Gastrocnemius medialis (tissue), 4 donors: ENCODE measurements at places on chromosomes 1 and 21. TPM values are rescaled to one million over a fixed set of nuclear protein-coding genes. Genes with fewer than 3 reads are reported as not detected.
A peak's percentile ranks its signal among the peaks of the same experiment; 100 is the strongest.

DNA sequence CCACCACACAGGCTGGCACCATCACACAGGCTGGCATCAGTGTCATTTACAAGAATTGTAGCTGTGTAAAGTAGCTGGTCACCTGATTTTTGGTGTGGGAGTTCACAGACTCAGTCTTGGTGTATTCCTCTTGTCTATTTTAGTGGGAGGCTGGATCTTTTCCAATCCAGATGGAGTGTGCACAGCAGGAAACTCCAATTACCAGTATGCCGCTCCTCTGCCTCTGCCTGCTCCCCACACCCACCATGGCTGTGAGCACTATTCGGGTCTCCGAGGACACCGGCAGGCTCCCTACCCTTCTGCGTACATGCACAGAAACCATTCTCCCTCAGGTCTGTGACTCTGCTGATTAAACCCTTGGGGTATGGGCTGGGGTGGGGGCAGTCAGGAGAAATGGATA is 24.2 kb downstream of the TBX19 start:
- no peak for DNase-seq
- no peaks in the 10 kb centered on the region for H3K27me3 ChIP-seq
- no peaks in the 10 kb centered on the region for H3K4me1 ChIP-seq
- no peak overlapping the region for H3K27ac ChIP-seq

GRCh38 chr1:201791051-201791778 is 37.7 kb upstream of the IPO9 start:
- H3K27me3 ChIP-seq, result no peaks in the 10 kb centered on the region
- peaks cover 30% of the 10 kb centered on the region for H3K4me1 ChIP-seq
- no peaks in the 10 kb centered on the region for H3K36me3 ChIP-seq
- peak overlapping the region; percentile 60 for H3K27ac ChIP-seq
- H3K4me3 ChIP-seq, result no peak overlapping the region

- DNase-seq, result no peak
- peaks cover 23% of the 10 kb centered on the region for H3K4me1 ChIP-seq
- no peak overlapping the region for H3K4me3 ChIP-seq
- H3K27me3 ChIP-seq, result peaks cover 24% of the 10 kb centered on the region
Measured at GRCh38 chr1:1440262-1441001, 4.9 kb downstream of the VWA1 start.

GRCh38 chr1:177862916-177863315 is 106.9 kb downstream of the SEC16B start:
- no peak for DNase-seq
- H3K4me1 ChIP-seq, result peaks cover 12% of the 10 kb centered on the region
- H3K36me3 ChIP-seq, result no peaks in the 10 kb centered on the region
- H3K27ac ChIP-seq, result no peak overlapping the region

- DNase-seq, result no peak
- no peaks in the 10 kb centered on the region for H3K27me3 ChIP-seq
- peaks cover 3% of the 10 kb centered on the region for H3K4me1 ChIP-seq
- no peaks in the 10 kb centered on the region for H3K36me3 ChIP-seq
- no peak overlapping the region for H3K4me3 ChIP-seq
Measured at GRCh38 chr1:155834296-155834926, 22.6 kb downstream of the GON4L start.

GRCh38 chr21:15671188-15671587 is 58.6 kb upstream of the USP25 start:
- H3K36me3 ChIP-seq, result no peaks in the 10 kb centered on the region
- H3K27ac ChIP-seq, result no peak overlapping the region
- no peak overlapping the region for H3K4me3 ChIP-seq
- no peaks in the 10 kb centered on the region for H3K27me3 ChIP-seq

- H3K4me1 ChIP-seq, result peaks cover 25% of the 10 kb centered on the region
- no peaks in the 10 kb centered on the region for H3K27me3 ChIP-seq
- peak; percentile 53 for DNase-seq
- H3K27ac ChIP-seq, result peak overlapping the region; percentile 90
- peak overlapping the region; percentile 60 for H3K4me3 ChIP-seq
Measured at GRCh38 chr1:203327684-203328457, 22.6 kb downstream of the BTG2 start.

GRCh38 chr1:938088-938683 is 14.5 kb downstream of the SAMD11 start:
- no peak overlapping the region for H3K27ac ChIP-seq
- H3K27me3 ChIP-seq, result peaks cover 77% of the 10 kb centered on the region
- H3K36me3 ChIP-seq, result no peaks in the 10 kb centered on the region

GRCh38 chr1:214664651-214665433 is 61.8 kb downstream of the CENPF start:
- H3K27ac ChIP-seq, result no peak overlapping the region
- no peak overlapping the region for H3K4me3 ChIP-seq
- no peaks in the 10 kb centered on the region for H3K27me3 ChIP-seq
- no peaks in the 10 kb centered on the region for H3K36me3 ChIP-seq

DNA sequence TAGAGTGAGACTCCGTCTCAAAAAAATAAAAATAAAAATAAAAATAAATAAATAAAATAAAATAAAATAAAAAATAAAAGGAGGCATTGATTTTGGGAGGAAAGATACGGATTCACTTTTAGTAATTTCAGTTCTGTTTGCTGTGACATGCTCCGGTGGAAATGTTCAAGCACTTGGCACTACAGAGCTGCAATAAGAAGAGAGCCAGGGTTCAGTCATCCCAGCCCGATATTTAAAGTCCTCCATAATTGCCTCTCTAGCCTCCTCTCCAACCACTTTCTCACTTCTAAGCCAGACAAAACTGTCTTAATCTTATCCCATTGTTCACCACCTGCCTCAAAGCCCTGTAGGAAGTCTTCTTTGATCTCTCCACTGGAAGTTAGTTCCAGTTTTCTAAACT is 55.0 kb upstream of the MACF1 start:
- no peak for DNase-seq
- H3K4me3 ChIP-seq, result no peak overlapping the region
- no peaks in the 10 kb centered on the region for H3K36me3 ChIP-seq
- H3K27me3 ChIP-seq, result no peaks in the 10 kb centered on the region

- H3K27me3 ChIP-seq, result peaks cover 5% of the 10 kb centered on the region
- H3K27ac ChIP-seq, result no peak overlapping the region
- peaks cover 7% of the 10 kb centered on the region for H3K4me1 ChIP-seq
- H3K4me3 ChIP-seq, result peak overlapping the region; percentile 44
- DNase-seq, result no peak
Measured at GRCh38 chr1:206470692-206471414, 577 bp downstream of the IKBKE start.

DNA sequence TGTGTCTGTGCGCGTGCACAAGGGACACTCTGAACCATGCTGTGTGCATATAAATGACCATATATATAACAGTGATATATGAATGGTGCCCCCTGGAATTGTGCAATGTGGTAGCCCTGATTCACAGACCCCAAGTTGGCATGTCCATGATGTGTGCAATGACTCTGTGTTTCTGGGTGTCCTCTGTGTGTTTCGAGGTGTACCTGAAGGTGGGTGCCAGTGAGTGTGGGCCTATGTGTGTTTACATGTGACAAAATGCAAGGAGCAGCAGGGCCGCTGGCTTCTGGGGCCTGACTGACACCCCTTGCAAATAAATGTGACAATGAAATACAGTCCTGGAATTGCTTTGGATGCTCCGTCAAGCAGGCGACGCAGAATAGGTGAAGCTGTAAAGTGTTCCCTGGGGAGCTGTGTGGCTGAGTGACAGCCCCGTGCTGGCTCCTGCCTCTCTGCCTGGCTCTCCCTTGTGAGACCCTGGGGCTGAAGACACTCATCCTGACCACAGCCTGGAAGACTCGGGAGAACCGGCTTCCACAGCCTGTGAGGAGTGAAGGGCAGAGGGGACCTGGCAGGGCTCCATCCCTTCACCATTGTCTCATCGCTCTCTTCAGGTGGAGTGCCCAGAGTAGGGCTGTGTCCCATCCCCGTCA is 38.2 kb upstream of the CSF3R start:
- H3K27ac ChIP-seq, result no peak overlapping the region
- DNase-seq, result no peak
- H3K36me3 ChIP-seq, result no peaks in the 10 kb centered on the region
- H3K4me1 ChIP-seq, result no peaks in the 10 kb centered on the region

- H3K36me3 ChIP-seq, result no peaks in the 10 kb centered on the region
- no peak for DNase-seq
- H3K27ac ChIP-seq, result no peak overlapping the region
- no peaks in the 10 kb centered on the region for H3K4me1 ChIP-seq
- H3K4me3 ChIP-seq, result no peak overlapping the region
Measured at GRCh38 chr1:107897438-107898345, 67.3 kb downstream of the VAV3 start.

GRCh38 chr1:37797750-37798345 is 4.2 kb downstream of the MANEAL start:
- peaks cover 29% of the 10 kb centered on the region for H3K36me3 ChIP-seq
- no peak overlapping the region for H3K4me3 ChIP-seq
- DNase-seq, result no peak
- peaks cover 9% of the 10 kb centered on the region for H3K4me1 ChIP-seq
- H3K27ac ChIP-seq, result no peak overlapping the region
- no peaks in the 10 kb centered on the region for H3K27me3 ChIP-seq

The ADAM30 gene
- total RNA-seq, result not detected

The IVL gene
- total RNA-seq, result not detected

The TMEM269 gene
- total RNA-seq, result 0.25 TPM

The OR2L13 gene
- total RNA-seq, result not detected

The ZBTB8B gene
- not detected for total RNA-seq

The SLC30A10 gene
- not detected for total RNA-seq

The CDCA8 gene
- 0.60 TPM for total RNA-seq

The EDN2 gene
- total RNA-seq, result not detected

The HEYL gene
- total RNA-seq, result 3.3 TPM

The HFM1 gene
- 1.6 TPM for total RNA-seq

The PTGER3 gene
- total RNA-seq, result 1.5 TPM

The DRAXIN gene
- not detected for total RNA-seq
